ENCODE measurements at places on chromosomes 1 and 21.

- no peak for DNase-seq
Measured at GRCh38 chr1:180262628-180263488, 32.8 kb downstream of the LHX4 start.

- no peak for DNase-seq
Measured at GRCh38 chr1:74534241-74534640, 21.8 kb upstream of the LRRC53 start.

DNA sequence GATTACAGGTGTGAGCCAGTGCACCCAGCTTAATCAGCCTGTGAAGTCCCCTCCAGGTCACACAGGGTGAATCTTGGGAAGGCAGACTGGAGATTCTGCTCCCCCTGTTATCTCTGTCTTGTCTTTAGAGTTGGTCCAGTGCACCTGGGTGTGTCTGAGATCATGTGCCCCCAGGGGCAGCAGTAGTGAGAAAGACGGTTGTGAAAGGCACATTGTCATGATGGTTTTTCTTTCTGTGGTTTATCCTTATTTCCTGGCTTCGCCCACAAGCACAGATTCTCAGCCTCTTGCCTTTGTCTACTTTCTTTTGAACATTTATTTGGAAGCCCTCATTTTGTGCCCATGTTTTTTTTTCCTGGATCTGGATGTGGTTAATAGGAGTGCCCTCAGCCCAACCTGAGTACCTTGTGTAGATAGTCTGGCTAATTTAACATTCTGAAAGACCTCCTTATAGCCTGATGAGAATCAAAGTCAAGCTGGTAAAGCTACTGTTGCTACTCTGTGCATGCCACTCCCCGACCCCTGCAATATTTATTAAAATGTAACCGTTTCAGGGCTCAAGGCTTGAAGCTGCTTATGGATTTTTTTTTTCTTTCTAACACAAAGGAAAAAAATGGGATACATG is 23.7 kb downstream of the UCK2 start:
- no peak for DNase-seq

DNA sequence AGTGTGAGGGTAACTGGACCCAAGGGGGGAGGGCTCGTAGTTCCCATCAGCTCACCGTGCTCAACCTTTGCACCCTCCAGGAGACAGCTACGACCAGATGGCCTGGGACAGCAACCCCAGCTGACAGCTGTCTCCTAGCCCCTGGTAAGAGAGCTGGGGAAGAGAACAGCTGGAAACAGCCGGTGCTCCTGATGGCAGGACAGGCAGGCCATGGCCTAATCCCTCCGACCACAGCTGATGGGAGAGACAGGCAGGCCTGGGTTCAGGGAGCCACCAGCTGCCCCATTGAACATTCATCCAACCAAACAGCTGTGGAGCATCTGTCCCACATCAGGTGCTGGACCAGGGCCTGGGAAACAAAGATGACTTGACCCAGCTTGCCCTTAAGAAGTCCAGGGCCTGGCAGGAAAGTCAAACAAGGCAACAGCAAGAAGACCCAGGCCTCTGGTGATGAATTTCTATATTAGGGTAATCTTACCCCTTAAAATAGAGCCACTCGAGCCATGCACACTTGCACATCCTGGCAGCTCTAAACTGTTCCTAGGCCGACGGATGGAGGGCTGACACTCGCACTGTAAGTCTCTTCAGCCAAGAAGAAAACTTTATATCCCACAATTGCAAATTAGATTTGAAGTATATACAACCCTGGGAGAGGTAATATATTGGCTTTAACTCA is 12.2 kb downstream of the OLFML2B start:
- DNase-seq = no peak

DNA sequence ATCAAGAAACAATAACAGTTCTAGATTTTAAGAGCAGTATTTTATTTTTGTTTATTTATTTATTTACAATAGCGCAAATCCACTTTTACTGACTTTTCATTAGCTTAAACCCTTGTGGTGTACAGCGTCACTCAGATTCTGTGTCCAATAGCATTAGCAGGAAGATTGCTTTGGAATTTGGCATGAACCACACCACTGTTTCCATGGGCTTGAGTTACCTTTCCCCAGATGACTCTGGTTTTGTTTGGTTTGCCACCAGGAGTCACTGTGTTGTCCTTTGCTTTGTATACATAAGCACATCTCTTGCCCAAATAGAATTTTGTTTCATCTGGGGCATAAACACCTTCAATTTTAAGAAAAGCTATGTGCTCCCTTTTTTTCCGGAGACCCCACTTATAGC is 25.9 kb upstream of the SNRPE start:
- DNase-seq = no peak

DNA sequence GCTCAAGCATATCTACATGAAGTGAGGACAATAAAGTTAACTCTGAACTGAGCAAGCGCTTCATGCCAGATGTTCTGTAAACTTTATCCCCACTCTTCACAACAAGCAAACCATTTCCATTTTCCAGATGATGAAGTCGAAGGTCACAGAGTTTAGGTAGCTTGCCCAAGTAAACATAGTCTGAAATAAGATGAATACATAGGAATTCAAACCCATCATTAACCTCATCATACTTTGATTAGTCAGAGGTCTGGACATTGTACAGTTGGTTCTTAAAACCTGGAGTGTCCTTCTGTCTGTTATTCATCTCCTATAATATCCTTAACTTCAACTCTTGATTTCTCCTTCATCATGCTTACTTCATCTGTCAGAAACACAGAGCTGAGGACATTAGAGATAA is 180.3 kb upstream of the C8B start:
- DNase-seq = no peak
